ENCODE measurements at places on chromosomes 16 and 17.

DNA sequence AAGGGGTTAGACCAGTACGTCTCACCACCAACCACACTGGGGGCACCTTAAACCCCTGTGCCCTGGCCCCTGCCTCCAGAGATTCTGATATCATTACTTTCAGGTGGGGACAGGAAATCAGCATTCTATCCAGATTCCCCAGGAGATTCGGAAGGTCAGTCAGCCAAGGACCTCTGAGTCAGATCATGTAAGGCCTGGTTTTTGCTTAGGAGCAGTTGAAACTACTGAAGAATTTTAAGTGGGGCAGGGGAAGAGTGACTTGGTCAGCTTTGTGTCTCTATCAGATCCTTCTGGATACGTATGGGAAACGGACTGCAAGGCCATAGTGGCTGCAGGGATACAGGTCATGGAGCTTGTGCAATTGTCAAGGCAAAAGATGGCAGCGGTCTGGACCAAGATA is 9.0 kb downstream of the EMP2 start:
- DNase-seq = no peak

- no peak for DNase-seq
Measured at GRCh38 chr17:51853857-51854256, 304.7 kb downstream of the CA10 start.

GRCh38 chr17:50908860-50909764 is 43.0 kb upstream of the TOB1 start:
- DNase-seq = peak; percentile 66

- DNase-seq = no peak
Measured at GRCh38 chr16:9964426-9964825, 217.8 kb downstream of the GRIN2A start.

GRCh38 chr17:42248351-42249179 is 27.6 kb downstream of the STAT5B start:
- DNase-seq = peak; percentile 89

GRCh38 chr17:82402865-82403264 is 15.3 kb upstream of the HEXD start:
- DNase-seq = no peak

DNA sequence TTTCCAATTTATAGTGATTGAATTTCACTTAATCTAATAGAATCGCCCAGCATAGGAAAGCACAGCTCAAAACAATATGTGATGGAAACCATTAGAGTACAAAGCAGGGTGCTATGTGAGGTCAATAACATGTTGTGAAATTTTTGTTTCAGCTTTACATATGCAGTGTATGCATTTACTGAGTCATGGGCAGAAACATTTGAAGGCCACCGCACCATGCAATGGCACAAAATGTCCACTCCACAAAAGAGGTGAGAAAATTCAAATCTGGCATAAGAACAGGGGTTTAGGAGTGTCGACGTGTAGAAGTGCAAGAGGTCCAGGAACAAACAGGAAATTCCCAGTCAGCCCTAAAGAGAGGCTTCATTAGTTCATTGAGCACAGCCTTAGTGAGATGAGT is 131.2 kb downstream of the ANKFN1 start:
- DNase-seq = no peak

Measured in heart left ventricle (tissue), 16 donors.